ENCODE measurements at places on chromosomes 12 and 14.

- DNase-seq, result no peak
Measured at GRCh38 chr14:31842899-31843298, 234.2 kb upstream of the ARHGAP5 start.

DNA sequence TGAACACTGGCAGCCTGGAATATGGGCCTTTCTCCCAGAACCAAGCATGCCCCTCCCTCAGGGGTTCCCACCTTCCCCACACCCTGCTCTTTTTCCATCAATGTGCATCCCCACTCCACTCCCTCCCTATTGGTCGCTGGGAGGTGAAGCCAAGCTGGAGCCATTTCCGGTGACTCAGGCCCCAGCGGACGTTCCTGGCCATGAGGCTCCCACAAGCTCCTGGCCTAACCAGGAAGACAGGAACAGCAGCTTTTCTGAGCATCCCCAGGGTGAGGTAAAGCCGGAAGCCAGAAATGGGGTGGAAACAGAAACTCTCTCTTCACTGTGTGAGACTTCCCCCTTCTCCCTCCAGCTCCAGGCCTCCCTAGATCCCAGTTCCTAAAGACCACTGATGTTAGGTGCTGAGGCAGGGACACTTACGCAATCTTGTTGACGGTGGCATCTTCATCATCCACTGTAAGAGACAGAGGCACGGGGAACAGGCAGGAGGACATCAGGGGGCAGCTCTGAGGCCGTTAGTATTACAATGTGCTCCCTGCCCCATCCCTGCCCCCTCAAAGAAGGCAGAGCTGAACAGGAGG lies 5.1 kb downstream of the LMBR1L start:
- no peak for DNase-seq

- no peak for DNase-seq
Measured at GRCh38 chr12:26878661-26879119, 45.7 kb upstream of the ITPR2 start.

DNA sequence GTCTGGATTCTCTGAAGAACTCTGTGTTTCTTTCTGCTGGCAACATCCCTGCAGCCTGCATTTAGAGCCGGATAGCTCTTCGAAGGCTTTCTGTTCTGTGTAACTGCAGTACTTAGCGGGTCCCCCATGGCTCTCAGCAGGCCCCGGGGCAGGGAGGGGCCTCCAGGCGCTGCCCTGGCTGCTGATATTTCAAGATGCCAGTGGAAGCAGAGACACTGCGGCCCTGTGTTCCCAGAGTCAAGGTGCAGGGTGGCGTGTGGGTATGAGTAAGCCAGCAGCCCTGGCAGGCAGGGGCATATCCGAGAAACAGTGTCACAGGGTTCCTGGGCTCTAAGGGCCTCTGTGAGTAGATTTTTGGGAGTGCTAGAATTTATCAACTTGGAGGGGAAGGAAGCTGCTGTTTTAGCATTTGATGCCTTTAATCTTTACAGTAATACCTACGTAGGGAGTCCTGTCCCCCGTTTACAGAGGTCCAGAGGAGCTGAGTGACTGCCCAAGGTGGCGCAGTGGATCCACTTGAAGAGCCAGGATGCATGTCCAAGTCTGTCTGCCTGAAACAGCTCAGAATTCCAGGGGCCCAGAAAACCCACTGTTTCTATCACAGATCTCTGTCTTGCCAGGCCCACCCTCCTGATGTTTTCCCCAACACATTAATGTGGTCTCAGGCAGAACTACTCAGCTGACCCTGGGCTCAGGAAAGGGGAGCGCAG lies 16.2 kb downstream of the ESRRB start:
- no peak for DNase-seq

DNA sequence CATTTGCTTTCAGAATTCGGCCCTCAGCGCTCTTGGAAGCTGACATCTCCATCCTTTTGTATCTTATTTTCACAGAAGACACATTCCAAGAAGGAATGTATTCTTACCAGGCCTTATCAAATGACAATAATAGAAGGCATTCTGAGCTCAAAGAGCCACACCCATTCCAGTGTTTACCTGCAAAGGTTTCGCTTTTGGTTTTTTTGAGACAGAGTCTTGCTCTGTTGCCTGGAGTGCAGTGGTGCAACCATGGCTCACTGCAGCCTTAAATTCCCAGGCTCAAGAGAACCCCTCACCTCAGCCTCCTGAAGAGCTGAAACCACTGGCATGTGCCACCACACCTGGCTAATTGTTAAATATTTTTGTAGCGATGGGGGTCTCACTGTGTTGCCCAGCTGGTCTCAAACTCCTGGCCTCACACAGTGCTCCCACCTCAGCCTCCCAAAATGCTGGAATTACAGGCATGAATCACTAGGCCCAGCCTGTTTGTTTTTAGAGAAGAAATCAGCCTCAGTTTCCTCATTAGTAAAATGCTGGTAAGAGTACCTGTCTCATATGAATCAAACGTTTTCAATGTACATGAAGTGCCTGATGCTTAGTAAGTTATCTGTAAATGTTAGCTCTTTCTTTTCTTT lies 69.2 kb downstream of the SLC6A12 start:
- no peak for DNase-seq

DNA sequence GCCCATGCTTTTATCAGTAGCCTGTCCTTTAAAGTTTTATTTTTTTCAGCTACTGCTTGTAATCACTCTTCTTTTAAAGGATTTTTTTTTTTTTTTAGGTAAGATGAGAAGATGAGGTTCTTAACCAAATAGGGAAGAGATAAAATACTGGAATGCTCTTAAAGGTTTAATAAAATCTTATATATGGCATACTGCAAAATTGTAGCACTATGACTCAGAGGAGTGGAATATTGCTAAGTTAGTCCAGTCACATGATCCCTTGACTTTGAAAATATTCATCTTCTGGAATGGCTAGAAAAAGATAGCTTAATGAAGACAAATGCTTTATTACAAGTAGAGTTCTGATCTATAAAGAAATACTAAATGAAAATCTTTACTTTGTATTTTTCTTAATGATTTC lies 116.6 kb downstream of the NAV3 start:
- peak; percentile 66 for DNase-seq

GRCh38 chr12:93237235-93237915 lies 140.3 kb upstream of the NUDT4 start:
- DNase-seq, result no peak

GRCh38 chr12:45720069-45720468 lies 9.4 kb upstream of the ARID2 start:
- no peak for DNase-seq

GRCh38 chr14:37600880-37601741 lies 5.7 kb downstream of the TTC6 start:
- DNase-seq, result no peak

DNA sequence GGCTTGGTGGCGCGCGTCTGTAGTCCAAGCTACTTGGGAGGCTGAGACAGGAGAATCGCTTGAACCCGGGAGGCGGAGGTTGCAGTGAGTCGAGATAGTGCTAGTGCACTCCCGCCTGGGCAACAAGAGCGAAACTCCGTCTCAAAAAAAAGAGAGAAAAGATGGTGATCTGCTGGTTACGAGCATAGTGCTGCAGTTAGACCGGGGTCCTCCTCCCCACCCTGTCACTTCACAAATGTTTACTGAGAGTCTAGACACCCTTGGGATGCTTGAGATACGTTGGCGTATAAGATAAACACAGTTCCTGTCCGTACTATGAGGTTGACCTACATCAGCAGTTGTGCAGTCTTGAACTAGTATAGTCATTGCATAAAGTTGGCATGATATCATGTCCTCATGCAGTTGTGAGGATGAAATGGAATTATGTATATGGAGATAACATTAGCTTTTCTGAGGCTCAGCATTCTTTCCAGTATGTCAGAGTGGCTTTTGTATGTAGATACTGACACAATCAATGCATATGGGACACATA lies 787 bp downstream of the ACAD10 start:
- no peak for DNase-seq

- no peak for DNase-seq
Measured at GRCh38 chr14:37583358-37584210, 11.5 kb downstream of the FOXA1 start.

DNA sequence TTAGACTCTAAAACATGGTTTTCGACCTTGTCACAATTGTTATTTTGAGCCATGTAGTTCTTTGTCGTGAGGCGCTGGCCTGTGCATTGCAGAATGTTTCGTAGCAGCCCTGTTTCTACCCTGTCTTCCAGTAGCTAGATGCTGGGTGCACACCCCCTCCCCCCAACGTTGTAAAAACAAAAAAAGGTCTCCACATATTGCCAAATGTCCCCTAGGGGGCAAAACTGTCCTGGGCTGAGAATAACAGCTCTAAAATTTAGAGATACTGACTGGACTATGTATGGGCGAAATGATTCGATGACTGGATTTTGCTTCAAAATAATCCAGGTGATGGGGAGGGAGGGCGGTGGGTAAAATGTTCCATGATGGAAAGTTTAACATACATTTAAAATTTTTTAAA lies 126.1 kb upstream of the FUT8 start:
- no peak for DNase-seq

- DNase-seq, result peak; percentile 49
Measured at GRCh38 chr14:96297000-96297399, 41.0 kb downstream of the BDKRB1 start.

DNA sequence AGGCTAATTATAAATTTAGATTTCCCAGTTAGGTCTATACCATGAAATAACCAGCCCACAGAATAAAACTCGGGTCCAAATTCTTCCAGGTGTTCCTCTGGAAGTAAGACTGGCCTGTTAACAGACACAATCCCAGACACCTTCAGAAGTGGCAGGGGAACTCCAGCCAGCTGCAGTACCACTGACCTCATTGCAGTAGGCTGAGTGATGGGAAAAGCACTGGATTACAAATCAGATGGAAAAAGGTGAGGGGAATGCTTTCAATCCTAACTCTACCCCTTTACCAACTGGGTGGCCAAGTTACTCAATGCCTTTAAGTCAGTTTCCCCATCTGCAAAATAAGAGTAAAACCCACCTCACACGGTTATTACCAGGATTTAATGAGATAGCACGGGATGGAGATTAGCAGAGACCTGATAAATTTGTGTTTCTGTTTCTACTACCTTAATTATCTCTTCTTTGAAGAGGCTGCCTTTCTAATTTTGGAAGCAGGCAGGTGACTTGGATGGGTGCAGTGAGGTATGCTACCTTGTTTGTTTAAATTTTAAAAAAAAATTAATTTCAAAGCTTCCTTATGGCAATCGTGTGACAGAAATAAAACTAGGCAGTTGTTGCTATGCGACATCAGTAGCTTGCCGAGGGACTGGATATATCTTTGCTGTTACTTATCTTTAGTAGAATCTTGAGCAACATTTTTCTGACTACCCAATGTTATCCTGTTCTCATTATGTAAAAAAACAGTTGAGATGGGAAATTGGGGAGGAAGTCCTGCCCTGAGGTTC lies 167.3 kb upstream of the GRIN2B start:
- no peak for DNase-seq

DNA sequence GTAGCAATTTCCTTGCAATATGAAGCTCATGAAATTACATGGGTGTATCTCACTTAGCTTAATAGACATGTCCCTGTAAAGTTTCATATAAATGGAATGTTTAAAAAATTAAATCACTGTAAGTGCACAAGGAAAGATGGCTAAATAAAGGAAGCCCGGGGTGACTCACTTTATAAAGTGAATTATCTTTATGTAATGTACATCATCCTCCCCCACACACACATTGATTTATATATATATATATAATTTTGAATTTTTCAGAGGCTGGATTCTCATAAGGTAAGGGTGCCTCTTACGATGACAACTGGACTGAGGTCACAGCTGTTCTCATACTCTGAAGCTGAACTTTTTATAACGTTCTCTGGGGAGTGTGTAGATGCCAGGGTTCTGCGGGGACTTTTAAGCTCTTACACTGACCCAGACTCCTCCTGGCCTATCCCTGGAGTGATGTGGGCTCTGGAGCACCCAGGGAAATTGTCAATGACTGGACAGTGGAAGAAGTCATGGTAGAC lies 108.7 kb upstream of the HIF1A start:
- no peak for DNase-seq

DNA sequence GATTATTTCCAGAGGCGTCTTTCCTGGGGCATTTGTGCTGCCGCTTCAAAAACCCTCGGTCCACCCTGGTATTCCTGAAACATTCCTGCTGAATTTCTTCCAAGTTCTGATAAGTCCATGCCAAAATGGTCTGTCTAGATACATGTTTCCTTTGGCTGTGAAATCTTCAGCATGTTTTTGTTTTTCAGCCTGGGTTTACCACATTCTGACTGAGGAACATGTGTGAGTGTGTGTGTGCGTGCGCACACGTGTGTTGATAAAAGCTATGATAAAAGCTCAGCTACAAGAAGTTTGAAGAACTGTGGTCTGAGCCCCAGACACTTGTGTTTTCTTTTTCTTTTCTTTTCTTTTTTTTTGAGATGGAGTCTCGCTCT lies 22.4 kb downstream of the ANKRD9 start:
- no peak for DNase-seq

GRCh38 chr14:78498062-78498595 lies 328.0 kb downstream of the NRXN3 start:
- no peak for DNase-seq

GRCh38 chr14:52018252-52018651 lies 28.9 kb downstream of the RTRAF start:
- no peak for DNase-seq

DNA sequence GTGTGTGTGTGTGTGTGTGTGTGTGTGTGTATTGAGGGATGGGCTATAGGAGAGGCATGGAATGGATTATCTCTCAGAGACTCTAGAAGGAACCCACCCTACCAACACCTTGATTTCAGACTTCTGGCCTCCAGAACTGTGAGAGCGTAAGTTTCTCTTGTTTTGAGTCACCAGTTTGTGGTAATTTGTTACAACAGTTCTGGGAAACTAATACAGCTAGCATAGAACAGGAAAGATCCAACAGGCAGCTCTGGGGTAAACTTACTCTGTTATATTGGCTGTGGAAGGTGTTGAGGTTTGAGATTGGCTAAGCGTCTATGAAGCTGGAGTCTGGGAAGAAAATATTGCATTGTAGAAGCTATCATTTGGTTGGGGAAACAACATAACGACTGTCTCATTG lies 334.3 kb downstream of the AACS start:
- DNase-seq, result no peak

- DNase-seq, result no peak
Measured at GRCh38 chr14:90720832-90721231, 95.4 kb downstream of the TTC7B start.

GRCh38 chr14:97219431-97220017 lies 422.3 kb downstream of the VRK1 start:
- no peak for DNase-seq

- no peak for DNase-seq
Measured at GRCh38 chr12:88623777-88624548, 43.7 kb upstream of the KITLG start.

DNA sequence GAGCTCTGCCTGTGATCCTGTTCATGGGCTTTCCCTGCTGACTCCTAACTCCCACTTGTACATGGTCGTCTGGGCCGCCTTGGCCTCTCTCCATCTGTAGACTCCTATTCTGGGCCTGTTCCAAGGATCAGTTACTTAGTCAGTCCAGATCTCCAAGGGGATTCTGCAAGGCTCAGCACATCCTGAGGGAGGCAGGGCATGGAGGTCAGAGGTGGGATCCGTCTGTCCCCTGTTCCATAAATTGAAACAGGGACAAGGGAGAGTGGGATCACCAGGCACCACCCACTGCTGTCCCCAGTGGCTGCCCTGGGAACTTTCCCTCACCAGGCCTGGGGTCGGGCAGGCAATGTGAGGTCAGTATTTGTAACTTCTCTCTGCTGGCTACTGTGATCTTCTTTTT lies 43.5 kb downstream of the KCTD10 start:
- peak; percentile 23 for DNase-seq
